Activated T-helper 1 cell treated with anti-CD3 and anti-CD28 coated beads, Interleukin-2, amount 50 U/mL, for 16 hours (primary cell): ENCODE measurements at places on chromosomes 6 and 20.

- DNase-seq, result no peak
Measured at GRCh38 chr6:93036835-93037234, 382.5 kb downstream of the EPHA7 start.

GRCh38 chr6:128032042-128032441 is 131.2 kb upstream of the THEMIS start:
- no peak for DNase-seq

DNA sequence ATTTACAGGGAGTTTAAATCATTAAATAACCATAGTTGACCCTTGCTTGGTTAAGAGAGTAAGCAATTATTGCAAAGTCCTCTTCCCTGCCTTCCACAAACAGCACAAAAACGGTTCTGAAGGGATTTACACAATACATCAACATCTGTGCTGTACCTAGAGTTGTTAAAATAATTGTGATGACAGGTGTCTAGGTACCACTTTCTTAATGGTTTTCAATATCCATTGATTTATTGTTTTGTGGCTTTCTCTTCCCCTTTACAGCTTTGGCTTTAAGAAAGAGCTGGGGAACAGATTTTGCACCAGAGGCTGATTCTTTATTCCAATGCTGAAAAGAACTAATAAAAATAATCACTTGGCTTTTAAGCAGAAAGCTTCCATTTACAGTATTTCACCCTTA is 598 bp upstream of the SOX4 start:
- no peak for DNase-seq

- no peak for DNase-seq
Measured at GRCh38 chr20:31837896-31838397, 7.5 kb downstream of the FOXS1 start.

DNA sequence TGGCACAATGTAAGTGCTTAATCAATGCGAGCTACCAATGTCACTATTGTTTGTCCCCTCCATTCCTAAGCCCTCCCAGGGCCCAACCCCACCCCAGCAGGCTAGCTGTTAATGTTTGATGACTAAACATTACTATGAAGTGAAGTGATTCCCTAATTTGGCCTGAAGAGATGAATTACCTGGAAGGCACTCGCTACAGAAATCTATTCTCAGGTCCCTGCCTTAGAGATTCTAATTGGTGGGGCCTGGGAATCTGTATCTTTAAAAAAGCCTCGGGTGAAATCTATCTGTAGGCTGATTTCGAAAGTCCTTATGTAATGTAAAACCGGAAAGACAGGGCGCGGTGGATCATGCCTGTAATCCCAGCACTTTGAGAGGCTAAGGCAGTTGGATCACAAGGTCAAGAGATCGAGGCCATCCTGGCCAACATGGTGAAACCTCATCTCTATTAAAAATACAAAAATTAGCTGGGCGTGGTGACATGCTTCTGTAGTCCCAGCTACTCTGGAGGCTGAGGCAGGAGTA is 16.9 kb upstream of the SNAI1 start:
- no peak for DNase-seq

GRCh38 chr6:19571176-19571575 is 266.0 kb upstream of the ID4 start:
- DNase-seq, result no peak

GRCh38 chr6:28980137-28980851 is 24.8 kb downstream of the ZNF311 start:
- DNase-seq, result no peak

DNA sequence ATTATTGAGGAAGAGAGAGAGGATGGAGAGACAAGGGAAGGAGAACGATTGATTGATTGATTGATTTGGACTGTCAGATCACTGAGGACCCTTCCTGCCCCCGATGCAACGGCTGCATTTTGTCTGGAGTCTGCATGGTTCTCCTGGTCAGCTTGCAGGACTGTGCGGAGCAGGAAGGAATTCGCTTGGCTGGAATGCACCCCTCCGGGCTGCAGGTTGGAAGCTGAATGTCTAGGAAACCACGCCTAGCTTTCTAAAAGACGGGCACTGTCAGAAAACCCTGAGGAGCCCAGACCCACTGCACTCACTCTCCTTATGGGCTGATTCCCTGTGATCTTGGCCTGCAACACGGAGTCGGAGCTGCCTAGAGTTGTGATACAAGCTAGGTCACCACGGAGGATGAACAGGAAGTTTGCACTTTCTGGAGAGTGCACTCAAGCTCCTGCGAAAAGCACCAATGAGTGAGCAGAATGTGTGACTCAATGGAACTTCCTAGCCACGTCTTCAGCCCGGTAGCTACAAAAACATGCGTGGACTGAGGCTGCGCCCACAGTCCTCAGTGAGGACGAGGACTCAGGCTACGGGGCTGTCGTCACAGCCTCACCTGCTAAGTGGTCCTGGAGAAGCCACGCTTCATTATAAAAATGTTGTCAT is 14.4 kb downstream of the DACT2 start:
- DNase-seq, result no peak

GRCh38 chr6:149484733-149485700 is at the start of gene ZC3H12D:
ZC3H12D (minus strand) TSS chr6:149485014; CDS start chr6:149474543, 10,471 bp downstream.
- DNase-seq, result peak; percentile 62

GRCh38 chr6:45478240-45478639 is 100.5 kb upstream of the SUPT3H start:
- no peak for DNase-seq

- no peak for DNase-seq
Measured at GRCh38 chr20:43185901-43186300, 3.8 kb downstream of the PTPRT start.

- no peak for DNase-seq
Measured at GRCh38 chr6:44039839-44040350, 87.4 kb downstream of the MRPL14 start.

DNA sequence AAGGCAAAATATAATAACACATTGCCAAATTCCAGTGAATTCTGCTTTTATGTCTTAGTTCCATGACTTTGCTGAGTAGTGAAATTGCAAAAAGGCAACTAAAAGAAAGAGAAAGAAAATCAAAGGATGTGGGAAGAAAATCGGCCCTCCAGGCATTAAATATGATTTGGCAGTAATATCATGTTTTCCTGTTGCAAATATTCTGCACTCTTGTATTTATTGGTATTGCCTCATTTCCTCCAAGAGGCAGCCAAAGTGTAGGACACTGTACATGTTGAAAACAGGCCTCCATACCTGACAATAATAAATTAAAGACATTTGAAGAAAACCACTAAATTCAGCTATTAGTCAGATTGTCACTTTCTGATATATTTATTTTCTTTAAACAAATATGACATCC is 460.0 kb upstream of the NOX3 start:
- DNase-seq, result no peak

DNA sequence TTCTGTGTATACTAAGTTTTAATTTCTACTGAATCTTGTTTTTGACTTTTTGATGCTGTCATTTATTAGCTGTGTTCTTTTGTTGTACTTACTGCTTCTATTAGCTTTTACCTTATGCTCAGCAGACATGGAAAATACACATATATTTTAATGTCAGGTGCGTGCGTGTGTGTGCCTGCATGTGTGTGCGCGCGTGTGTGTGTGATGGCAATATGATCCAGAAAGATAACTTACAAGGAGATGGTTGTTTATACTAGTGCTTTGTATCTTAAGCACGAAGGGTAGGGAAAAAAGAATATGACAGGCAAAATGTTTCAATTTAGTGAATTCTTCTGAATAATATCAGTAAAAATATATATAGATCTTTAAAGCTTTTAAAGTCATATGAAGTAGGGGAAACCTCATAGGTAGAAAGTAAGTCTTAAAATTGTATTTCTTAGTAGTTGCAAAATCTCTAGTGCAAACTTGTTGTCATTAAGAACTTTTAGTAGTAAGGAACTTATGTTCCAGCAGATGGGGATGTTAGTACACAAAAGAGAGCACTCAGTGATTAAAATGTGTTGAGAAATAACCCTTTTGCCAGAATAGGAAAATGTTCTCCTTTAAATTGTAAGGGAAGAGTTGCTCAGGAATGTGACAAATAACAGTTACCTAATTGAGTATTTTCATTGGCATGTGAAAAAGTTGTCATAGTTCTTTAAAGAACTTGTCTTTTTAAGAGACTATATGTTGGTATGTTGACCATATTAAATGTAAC is 13.2 kb downstream of the QKI start:
- no peak for DNase-seq

- DNase-seq, result no peak
Measured at GRCh38 chr6:144033816-144034735, 26.0 kb upstream of the PLAGL1 start.

DNA sequence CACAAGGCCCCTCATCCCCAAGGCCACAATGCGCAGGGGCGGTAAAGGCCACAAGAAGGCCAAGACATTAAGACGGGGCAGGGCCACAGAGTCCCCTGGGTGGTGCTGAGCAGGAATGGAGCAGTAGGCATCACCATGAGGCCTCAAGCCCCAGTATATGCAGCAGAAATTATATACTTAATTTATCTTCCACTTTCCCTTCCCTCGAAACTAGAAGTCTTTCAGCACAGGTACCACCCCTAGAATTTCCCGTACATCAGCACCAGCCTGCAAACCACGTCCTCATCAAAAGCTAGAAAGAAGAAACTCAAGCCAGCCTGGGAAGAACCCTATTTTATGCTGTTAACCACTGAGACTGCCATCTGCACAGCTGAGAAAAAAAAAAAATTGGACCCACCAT is 89.4 kb downstream of the PLG start:
- DNase-seq, result no peak

- no peak for DNase-seq
Measured at GRCh38 chr6:157464653-157465535, 83.9 kb downstream of the ZDHHC14 start.

DNA sequence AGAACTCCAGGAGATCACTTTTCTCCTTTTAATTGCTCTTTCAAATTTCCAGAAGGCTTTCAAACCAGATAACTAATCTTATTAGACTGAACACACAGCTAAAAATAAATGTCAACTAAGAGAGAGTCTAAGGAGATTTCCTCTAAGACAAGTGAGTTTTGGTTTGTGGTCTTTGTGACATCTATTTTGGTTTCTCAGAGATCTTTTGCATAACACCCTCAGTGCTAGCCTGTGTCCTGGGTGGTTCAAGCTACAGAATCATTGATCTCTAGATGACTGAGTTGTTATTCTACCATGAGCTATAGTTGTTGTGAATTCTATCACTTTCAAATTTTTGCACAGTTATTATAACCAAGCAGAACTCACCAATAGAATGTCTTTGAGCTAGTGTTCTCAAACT is 49.1 kb upstream of the PLCB4 start:
- DNase-seq, result no peak

GRCh38 chr6:127864701-127865100 is 36.2 kb downstream of the THEMIS start:
- DNase-seq, result no peak

DNA sequence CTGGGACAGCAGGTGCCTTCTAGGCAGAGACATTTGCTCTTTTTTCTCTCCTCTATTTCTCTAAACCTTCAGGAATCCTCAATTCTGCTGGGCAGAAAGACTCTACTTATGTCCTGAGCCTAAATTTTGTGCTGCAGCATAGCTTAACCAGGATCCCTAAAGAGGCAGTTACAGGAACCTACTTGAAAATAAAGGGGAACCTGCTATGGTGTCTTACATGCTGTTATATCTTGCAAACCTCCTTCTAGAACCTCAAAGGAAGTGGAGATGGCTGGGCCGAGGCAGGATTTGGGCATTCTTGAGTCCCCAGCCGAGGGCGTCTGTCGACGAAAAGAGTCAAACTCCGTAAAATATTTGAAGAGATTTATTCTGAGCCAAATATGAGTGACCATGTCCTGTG is 17.1 kb upstream of the GMNN start:
- DNase-seq, result no peak

- DNase-seq, result no peak
Measured at GRCh38 chr20:3616250-3616649, 46.9 kb downstream of the GFRA4 start.

- DNase-seq, result no peak
Measured at GRCh38 chr6:72987301-72987700, 238.0 kb downstream of the KHDC1L start.

GRCh38 chr6:1123386-1124375 is 188.2 kb upstream of the FOXQ1 start:
- DNase-seq, result no peak

GRCh38 chr6:25756382-25757363 is 2.1 kb downstream of the SLC17A4 start:
- DNase-seq, result no peak

DNA sequence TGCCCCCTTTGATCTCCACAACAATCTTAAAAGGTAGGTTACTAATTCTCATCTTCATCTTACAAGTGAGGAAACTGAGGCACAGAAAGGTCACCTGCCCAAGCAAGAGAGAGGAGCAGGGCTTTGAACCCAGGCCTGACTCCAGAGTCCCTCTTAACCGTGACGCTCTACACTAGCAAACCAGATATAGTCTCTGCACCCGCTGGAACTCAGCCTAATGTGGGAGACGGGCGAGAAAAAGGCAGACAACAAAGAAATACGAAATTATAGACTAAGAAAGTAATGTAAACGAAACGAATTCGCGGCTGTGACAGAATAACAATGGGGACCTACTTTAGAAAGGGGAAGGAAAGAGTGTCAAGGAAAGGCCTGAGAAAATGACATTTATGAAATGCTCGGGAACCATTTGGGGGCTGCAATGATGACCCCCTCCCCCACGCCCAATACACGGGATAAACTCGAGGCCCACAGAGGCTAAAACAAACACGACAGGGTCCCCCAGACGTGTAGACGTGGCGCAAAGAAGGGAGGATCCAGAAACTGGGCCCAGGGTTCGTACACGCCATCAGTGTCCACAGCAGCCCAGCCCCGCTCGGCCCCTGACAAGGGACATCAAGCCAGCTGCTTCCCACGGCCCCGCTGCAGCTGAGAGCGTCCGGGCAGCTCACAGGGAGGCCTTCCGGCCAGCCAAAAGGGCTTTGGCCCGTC is 637 bp downstream of the TRPC4AP start:
- no peak for DNase-seq

GRCh38 chr20:17666481-17666880 is 15.6 kb downstream of the RRBP1 start:
- no peak for DNase-seq

DNA sequence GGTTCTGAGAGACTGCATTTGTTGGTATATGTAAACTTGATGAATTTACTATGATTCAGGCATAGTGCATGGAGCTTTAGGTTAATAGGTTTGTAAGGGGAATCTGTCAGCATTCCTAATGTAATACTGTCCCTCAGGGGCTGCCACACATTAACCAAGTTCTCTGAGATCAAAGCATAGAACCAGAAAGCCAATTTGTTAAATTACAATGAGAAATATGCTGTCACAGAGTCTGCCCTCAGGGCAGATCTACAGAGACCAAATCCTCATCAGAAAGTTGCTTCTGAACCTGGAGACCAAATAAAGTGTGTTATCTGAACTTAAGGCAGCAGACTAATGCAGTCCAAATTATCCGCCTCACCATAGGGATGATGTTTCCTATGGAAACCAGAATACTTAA is 250.8 kb upstream of the HTR1E start:
- DNase-seq, result no peak

- DNase-seq, result no peak
Measured at GRCh38 chr6:14883921-14884320, 361.9 kb upstream of the JARID2 start.
